Skeletal muscle cell (primary cell): ENCODE measurements at places on chromosomes 3 and 15.

GRCh38 chr3:32733631-32734229 is 48.7 kb downstream of the CNOT10 start:
- DNase-seq: no peak

DNA sequence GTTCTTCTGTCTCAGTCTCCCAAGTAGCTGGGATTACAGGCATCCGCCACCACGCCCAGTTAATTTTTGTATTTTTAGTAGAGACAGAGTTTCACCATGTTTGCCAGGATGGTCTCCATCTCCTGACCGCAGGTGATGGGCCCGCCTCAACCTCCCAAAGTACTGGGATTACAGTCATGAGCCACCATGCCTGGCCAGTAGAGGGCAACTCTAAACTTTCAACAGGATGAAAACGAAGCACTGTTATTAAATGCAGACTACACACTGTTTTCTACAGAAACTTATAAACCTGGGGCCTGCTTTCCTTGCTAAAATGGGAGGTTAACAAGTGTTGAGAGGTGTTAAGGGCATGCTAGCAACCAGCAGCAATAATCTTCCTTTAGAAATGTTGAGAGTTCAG is 7.6 kb downstream of the ARPC4 start:
- DNase-seq: no peak

DNA sequence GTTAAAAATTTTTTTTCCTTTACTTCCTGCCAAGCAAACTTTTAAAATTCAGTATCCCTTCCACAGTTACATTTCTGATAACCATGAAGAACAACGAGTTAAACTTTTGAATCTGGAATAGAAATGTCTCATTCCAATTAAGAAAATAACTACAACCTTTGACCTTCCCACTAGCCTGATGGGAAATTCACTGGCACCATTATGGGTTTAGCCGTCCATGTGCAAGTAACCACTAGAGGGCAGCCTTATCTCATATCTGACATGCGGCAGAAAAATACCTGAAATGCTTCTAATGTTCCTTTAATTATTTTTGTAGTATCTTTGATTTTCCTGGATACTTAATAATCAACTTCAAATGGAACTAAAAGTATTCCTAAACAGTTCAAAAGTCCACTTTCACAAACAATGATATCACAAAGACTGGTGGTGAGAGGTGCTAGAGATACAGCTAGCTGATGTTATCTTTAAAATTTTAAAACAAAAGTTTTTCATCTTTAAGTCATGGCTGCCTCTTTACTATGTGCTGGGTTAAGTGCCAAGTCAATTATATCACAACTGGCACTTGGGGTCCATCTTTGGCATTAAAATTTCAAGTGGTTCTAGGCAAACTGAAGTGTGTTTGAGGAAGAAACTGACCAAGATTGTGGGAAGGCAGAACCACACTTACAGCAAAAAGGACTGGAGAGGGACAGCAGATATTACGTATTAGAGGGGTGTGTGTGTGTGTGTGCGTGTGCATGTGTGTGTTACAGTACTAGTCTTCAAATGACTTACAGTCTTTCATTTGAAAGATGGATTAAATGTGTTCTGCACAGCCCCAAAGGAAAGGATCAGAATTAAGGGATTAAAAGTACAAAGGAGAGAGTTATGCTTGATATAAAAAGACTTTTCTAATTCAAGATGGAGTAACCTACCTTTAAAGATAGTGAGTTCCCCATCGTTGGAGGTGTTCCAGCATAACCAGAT is 107.1 kb upstream of the ICE2 start:
- DNase-seq: no peak

GRCh38 chr3:61965770-61966131 is 404.4 kb downstream of the PTPRG start:
- no peak for DNase-seq

DNA sequence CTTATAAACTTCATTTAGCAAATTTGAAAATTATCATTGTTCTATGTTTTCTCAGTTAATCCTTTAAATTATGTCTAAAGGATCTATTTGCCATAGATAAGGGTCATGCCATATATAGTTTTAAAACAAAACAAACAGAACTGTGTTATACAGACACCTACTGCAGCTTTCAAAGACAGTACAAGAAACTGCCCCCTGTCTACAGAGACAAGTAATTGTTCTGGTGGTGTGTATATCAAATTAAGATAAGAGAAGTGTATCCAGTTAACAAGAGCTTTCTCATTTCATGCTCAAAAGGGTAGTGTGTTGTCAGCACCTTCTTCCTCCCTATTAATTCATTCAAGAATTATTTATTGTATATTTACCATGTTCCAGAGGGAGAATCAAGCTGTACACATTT is 201.2 kb downstream of the FMN1 start:
- DNase-seq: no peak

- DNase-seq: no peak
These were observed 64.5 kb downstream of the KLHL25 start for GRCh38 chr15:85730001-85730820.

DNA sequence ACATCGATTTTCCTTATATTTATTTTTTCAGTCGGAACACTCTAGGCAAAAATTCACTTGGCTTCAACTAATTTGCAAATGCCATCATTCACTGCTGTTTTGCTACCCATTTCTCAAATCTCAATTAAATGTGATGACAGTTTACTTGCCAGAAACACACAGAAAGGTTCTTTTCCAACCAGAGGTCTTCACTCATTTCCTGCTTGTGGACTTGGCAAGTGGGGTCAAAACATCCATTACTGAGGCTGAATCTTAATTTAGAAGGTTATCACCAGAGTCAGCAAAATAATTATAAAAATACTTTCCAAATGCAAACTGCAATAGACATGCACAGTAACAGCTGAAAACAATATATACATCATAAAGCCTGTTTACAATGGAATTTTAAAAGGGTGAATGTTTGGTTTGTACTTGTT is 625.4 kb upstream of the TBL1XR1 start:
- DNase-seq: no peak

GRCh38 chr15:92519709-92520108 is 126.0 kb downstream of the ST8SIA2 start:
- DNase-seq: no peak

DNA sequence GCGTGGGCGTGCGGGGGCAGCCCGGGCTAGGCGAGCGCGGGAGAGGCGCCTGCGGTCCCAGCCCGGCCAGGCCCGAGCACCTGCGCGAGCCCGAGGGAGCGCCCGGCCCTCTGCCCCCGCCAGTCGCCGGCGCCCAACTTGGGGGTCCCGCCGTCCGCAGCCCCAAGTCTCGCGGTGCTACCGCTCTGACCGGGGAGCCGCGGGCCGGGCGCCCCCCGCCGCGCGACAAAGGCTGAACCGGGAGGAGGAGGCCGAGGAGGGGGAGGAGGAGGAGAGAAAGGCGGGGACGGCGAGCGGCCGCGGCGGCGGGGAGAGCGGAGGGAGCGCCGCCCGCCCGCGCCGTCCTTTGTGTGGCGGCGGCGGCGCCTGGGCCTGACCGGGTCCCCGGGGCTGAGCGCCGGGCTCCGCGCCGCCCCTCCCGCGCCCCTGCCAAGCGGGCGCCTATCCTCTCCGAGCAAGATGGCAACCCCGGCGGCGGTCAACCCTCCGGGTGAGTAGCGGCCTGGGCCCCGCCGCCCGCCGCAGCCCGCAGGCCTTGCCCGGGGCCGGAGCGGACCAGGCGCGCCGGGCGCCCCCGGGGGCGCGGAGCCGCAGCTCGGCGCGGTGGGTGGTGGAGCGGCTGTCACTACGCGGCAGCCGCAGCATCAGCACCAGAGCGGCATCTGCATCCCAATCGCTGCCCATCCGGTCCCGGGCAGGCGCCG is at the start of gene ARNT2:
Gene ARNT2, plus strand, starts transcription at position 326 of the 704 bp plus-strand sequence. Its CDS starts 134 bp downstream, at position 460.
- DNase-seq: no peak

DNA sequence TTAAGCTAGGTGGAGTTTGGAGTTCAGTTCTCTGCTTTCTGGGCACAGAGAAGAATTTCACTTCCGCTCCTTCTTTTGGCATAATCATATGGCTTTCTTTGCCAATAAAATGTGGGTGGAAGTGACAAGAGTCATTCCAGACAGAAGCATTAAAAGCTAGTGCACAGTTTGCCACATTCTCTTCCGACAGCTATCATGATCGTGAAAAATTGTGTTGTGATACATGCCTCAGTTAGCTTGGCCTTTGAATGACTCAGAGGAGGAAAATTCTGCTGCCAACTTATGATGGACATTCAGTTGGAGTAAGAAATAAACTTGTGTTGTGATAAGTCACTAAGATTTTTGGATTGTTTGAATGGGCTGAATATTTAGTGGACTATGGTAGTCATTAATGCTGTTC is 291.7 kb upstream of the SATB1 start:
- no peak for DNase-seq

DNA sequence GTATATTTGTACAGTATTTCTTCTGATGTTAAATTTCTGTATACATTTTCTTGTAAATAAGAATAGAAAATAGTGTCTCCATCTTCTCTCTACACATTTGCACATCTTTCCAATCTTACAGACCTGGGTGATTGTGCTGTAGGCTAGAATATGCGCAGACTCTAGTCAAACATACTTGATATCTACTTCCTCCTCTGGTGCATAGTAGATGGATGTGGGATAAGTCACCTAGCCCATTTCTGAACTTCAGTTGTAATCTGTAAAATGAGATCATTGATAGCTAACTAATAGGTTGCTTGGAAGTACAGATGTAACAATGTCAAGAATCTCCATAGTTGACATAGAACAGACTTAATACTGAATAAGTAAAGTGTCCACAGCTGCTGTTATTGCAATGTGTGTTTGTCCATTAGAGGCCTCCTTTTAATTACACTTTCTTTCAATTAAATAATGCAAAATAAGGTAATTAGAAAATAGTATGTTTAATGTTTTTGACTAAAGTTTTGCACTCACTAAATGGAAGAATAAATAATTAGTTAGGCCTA is 46.7 kb downstream of the ALCAM start:
- DNase-seq: no peak

- DNase-seq: no peak
These were observed 32.3 kb downstream of the CLDN1 start for GRCh38 chr3:190289989-190290388.

DNA sequence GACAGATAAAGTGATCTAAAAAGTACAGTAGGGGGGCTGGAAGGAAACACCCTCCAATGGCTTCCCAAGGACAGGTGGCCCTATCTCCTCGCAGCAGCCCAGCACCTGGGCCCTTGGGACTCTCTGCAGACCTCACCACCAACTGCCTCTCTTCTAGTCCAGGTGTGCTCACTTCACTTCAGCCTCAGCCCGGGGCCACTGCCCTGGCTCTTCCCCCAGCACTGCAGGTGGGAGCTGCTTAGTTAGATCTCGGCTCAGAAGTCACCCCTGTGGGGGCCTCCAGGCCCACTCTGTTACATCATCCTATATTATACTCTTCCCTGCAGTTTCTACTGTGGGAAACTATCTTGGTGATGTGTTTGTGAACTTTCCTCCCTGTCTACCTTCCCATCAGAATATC is 2.0 kb downstream of the KLF15 start:
- DNase-seq: no peak

DNA sequence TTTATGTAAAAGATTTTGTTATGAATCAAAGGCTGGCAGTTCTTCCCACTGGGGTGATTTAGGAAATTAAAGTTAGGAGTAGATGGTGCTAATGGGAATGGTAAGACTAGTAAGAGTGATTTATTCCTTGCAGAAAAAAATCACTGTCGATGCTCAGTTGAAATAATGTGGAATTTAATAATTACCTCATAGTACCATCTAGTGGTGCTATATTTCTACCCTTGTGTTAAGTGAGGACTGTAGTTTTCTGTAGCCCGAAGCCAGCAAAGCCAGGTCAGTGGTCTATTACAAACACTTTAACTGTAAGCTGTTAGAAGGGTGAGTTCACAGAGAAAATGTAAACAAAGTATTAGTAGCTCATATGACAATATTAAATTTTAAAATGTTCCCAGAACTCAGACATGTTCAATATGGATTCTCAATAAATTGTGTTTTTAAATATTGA is 39.5 kb upstream of the GOLGA8J start:
- no peak for DNase-seq

DNA sequence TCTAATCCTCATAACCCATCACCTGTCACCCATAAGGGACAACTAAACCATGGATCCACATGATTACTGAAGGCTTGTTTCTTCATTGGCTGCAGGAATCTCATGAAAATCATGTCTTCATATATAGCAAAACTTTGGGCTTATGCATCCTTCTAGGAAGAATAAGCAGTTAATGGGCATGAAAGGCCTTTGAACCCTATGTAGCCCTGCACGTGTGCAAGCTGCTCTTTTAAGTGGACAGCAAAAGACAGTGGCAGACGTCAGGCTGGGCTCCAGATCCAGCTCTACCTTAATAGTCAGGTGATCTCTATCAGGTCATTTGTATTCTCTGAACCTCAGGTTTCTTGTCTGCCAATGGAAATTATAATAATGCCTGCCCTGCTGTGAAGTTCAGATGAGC is 18.9 kb downstream of the CYP19A1 start:
- DNase-seq: no peak

DNA sequence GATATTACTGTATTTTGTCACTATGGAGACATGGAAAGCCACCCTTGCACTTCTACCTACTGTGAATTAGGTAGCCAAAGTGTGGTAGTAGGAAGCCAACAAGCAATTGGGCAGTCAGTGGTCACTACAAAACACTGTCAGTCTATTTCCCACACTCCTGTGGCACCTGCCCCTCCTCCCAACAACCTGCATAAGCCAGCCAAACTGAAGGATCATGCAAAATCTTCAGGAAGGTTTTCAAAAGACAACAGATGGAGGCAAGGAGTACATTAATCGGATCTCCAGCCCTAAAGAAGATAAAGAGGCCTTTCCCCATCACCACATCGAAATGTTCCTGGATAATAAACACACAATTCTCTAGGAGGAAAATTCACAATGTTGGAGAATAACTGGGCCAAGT is 11.9 kb downstream of the POMGNT2 start:
- DNase-seq: no peak

DNA sequence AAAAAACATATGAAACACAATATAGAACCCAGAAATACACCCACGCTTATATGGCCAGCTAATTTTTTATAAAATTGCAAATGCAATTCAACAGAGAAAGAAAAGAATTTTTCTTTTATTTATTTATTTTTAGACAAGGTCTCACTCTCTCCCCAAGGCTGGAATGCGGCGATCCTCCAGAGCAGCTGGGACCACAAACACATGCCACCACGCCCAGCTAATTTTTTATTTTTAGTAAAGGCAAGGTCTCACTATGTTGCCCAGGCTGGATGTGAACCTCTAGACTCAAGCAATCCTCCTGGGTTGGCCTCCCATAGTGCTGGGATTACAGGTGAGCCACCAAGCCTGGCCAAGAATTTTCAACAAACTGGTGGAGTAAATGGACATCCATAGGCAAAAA is 117.9 kb downstream of the SCAPER start:
- no peak for DNase-seq
